HS-27A (cell line): ENCODE measurements at places on chromosomes 5 and 9.

- DNase-seq = no peak
These were observed 35.9 kb upstream of the PWWP2A start for GRCh38 chr5:160155017-160155750.

DNA sequence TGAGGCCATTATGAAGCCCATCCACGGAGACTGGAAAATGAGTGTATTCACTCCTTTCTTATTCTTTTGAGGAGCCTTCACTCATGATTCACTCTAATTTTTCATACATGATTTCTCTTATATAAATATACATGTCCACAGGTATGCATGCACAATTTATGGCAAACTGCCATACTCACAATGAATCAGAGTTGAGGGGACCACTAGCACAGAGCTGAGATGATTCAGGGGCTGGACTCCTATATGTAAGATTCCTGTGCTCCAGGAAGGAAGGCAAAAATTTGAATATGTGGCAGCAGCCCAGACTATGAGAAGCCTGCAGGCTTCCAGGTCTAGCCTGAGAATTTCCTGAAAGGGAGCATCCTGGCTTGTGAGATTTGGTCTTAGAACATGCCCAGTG lies 484.6 kb downstream of the PRELID2 start:
- DNase-seq = peak; percentile 71

DNA sequence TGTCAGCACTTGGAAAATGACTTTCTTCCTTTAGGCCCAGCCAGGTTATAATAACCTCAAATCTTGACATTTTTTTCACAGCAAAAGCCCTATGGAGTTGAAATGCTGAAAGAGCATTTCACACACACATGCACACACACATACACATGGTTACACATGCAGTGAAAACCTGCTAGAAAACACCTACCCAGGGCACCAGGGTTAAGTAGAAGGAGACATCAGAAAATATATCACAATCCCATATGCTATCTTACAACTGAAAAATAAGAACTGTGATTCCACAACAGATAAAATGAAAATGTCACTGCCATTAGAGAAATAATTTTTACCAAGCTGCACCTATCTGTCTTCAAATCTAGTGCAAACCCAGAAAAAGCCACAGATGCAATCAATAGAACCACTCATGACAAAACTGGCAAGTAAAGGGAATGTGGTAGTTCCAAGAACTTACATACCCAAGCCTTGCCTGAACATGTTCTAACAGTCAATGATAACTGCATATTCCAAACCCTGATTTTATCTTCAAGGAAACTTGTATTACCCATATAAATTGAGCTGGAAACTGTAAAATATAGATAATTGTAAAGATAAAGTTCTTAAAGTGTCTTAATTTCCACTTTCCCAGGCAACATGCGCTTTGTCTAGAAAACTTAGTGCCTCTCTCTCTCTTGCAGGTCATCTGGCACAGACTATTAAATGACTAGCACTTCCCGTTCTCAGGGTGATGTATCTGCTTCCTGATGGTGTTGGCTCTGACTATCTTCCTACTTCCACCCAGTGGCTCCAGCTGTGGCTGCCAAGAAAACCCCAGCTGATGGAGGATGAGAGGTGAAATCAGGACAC lies 250.2 kb upstream of the PTGER4 start:
- DNase-seq = no peak

DNA sequence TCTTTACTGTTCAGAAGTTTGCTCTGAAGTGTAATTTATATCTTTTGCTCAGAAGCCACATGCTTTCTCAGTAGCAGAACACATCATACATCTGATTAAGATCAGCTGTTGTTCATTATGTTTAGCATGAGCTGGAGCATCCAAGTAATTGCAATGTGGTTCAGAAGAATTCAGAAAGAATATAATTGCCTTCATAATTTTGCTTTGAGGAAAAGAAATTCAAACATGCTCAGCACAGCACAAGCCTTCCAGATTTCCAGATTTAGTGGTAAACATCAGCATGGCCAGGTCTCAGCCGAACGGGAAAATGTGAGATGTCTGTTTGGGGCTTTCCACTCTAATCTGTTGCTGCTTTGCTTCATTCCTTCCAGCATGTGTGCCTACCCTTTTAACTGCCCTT lies 65.9 kb downstream of the ITGA1 start:
- DNase-seq = no peak

GRCh38 chr9:27157097-27157496 lies 48.1 kb downstream of the TEK start:
- no peak for DNase-seq

DNA sequence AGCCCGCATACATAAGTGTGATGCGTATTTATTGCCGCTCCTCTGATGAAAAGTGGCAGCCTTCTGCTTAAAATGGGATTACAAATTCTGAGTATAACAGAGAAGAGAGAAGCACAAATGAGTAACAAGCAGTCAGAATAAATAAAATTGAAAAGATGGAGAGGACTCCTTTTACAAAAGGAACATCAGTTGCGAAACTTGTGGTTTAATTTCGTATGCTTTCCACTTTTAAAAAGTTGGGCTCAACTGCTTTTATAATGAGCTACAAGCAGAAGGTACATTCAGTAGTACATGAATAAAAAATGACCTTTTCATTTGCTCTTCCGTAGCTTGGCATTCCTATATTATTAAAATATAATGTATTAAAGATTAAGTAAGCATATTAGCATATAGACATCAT lies 320.0 kb downstream of the FBXL17 start:
- no peak for DNase-seq

GRCh38 chr5:169655353-169655752 lies 18.3 kb downstream of the DOCK2 start:
- DNase-seq = no peak

- no peak for DNase-seq
These were observed 96.0 kb upstream of the PHF24 start for GRCh38 chr9:34862043-34862442.

- DNase-seq = no peak
These were observed 26.5 kb upstream of the PCSK1 start for GRCh38 chr5:96459313-96460121.

DNA sequence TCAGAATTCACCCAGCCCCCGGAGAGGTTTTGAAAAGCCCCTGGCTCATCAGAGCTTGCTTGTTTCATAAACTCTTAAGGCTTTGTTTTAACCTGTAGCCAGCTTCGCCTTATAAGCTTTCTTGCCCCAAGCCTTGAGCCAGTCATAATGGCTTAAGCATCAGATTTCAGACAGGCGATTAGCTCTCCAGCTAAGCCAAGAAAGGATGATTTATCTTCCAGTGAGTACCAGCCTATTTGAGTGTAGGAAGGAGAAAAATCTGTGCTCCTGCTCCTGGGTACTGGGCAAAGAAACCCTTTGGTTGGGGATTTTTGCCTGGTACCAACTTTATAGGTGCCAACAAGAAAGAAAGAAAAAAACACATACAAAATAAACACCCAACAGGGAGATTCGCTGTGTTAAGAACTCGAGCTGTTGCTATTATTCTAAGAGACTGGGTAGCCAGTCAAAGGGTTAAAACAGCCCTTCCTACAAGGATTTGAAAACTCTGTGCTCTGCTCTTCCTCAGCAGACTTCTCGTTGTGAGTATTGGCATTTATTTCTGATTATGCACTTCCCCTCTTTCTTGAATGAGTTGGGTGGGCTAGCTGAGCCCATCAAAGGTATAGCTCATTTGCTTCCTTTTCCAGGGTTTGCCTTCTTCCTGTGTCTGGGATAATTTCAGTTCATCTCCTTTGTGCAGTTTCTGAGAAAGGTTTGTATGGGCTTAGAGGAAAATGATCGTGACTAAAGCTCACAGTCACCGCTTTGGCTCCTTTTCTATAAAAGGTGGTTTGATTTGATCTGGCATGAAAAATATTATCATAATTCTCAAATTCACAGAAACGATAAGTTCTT lies 157.2 kb upstream of the DMRT1 start:
- no peak for DNase-seq

GRCh38 chr9:92265154-92265553 lies 28.3 kb downstream of the IARS1 start:
- no peak for DNase-seq

GRCh38 chr9:128995791-128996190 lies 32.3 kb downstream of the SH3GLB2 start:
- no peak for DNase-seq

- no peak for DNase-seq
These were observed 113.4 kb upstream of the GHR start for GRCh38 chr5:42309865-42310264.

- DNase-seq = no peak
These were observed 9.6 kb downstream of the PIP5K1B start for GRCh38 chr9:68714416-68715180.

GRCh38 chr5:125455041-125455440 lies 708.6 kb upstream of the ZNF608 start:
- no peak for DNase-seq

DNA sequence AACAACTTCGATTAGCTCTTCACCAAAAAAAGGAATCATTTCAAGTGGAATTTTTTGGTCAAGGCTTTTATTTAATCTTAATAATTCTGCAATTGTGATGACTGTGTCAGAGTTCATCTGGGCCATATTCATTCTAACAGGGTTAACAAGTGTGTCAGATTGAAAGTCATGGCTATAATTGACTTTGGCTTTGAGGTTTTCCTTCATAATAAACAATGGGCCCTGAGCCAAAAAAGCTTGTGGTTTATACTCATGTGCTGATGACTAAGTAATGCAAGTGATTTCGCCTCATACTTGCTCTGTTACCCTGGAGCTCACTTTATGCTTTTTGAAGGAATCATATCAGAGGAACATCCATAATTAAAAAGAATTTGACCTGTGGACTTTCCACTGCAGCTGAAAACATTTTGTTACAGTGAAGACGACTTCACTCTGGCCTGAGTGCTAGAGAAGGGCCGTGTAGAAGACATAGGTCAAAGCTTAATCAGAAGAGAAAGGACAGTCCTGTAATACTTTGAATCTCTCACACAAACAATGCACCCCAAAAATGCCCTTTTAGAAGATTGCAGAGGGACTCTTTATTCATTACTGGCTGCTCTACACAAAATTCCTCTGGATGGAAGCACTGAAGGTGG lies 101.7 kb downstream of the GDNF start:
- peak; percentile 90 for DNase-seq

- peak; percentile 62 for DNase-seq
These were observed 387.4 kb downstream of the ACTL7B start for GRCh38 chr9:108468364-108468763.

GRCh38 chr9:131188976-131189375 lies 63.6 kb downstream of the NUP214 start:
- DNase-seq = no peak

DNA sequence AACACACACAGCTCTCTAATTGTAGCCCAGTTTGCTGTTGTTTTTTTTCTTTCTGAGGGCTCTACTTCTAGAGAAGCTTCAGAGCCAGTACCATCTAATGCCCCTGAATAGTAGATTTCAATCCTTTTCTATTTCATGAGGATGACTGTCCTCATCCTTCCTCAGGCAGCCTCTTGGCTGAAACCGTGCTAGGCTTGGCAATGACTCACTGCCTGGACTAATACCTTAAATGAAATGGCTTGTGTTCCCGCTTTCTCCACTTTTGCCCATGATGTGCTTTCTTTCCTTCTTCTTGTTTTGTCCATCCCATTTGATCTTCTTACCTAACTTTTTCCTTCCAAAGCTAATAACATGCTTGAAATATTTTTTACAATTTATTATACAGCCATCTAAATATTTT lies 80.1 kb downstream of the ITGA1 start:
- no peak for DNase-seq

DNA sequence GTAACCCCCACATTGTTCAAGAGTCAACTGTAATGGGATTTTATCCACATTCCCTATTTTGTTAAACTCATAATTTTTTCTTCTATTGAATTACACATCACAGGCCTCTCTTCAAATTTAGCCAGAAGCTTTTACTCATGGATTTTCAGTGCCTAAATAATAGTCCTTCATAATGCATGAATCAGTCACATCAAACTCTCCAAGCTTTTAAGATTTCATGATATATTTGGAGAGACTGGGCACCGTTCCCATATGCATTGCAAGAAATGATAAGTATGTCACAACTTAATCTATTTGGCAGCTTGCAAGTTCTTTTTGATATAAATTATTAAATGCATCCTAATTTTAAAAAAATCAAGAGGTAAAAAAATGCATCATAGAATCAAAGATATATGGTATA lies 465.9 kb downstream of the DMAC1 start:
- DNase-seq = no peak

GRCh38 chr5:28324174-28324573 lies 1285.8 kb upstream of the CDH9 start:
- no peak for DNase-seq

- no peak for DNase-seq
These were observed 231.0 kb downstream of the SNX18 start for GRCh38 chr5:54748527-54748926.

DNA sequence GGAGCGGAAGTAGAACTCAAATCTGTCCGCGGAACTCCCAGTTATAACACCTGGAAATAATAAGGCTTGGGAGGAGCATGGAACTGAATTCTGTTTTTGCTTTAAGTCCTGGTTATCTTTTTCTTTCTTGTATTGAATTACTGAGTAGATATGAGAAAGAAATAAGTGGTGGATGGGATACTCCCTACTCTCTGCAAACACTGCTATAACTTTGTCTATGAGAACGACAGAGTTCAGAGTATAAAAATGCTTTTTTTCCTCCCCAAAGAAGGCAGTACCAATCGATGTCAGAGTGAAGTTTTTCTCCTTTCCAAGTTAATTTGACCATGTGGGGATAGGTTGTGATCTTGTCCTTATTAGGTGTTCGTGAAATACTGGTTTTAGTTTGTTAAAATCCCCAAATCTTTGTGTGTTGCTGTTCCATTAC lies 1.2 kb downstream of the RIC1 start:
- no peak for DNase-seq

DNA sequence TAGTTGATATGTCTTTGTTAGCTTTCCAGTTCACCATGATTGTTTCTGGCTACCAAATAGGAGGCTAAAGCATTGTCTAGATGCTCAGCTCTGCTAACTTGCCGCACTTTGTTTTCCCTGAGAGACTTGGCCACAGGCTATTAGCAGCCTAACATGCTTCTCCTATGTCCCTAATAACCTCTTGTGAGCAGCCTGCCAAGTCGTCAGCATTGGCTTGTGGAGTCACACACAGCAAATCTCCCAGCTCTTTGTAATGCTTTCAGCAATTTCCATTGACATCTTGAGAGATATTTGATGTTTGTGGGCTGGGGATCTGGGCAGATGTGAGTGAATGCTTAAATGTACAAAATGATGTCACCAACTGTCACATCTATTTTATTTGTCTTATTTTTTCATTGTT lies 346.9 kb downstream of the KDM4C start:
- no peak for DNase-seq

GRCh38 chr5:39189292-39189955 lies 29.9 kb downstream of the FYB1 start:
- DNase-seq = no peak

- no peak for DNase-seq
These were observed 114.9 kb downstream of the HOMER1 start for GRCh38 chr5:79399046-79399445.
